ENCODE measurements at places on chromosomes 1 and 21.

- no peak for DNase-seq
These were observed 68.9 kb downstream of the CDC7 start for GRCh38 chr1:91569411-91570119.

DNA sequence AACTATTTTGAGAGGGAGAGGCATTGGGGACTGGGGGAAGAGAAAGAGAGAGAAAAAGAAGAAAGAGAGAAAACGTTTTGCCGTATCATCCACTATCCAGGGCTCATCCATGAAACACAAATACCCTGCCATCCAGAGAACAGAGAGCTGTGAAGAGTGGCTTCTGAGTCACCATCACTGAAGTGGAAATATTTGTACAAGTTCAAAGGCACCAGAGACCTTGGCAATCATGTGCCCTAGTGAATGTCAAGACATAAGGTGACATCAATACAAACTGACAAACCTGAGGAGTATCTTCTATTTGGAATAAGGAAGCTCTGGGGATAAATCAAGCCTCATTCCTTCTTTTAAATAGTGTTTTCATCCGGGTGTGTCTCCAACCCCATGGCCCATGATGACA lies 197.2 kb upstream of the PROX1 start:
- no peak for DNase-seq

DNA sequence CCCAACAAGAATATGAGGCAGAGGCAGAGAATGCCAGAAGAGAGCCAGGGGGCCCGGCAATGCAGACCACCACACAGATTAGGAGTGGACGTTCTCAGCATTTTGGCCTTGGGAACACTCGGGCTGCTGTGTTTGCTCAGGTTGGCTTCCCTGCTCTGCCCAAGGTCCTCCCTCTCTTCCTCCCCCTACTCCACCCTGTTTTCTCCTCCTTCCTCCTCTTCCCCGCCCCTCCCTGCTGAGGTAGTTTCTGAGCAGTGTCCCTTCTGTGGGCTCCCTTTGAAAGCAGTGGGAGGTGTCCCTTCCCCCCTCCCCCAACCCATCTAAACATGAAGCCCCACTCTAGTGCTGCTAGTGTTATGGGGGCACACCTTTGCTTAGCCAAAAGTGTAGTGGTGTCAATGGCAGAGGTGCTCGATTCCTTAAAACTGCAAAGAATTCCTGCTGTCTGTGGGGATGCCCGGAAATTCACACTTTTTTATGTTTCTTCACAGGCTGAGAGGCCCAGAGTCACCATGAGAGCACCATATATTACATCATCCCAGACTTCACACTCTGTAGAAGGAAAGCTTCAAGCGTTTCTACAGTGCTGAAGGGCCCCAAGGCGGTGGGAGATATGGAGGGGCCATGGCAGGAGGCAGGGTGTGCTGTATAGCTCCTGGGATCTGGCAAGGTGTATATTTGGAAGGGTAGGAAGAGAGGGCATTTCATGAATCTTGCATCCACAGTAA lies at the start of gene HHIPL2:
Gene HHIPL2, minus strand, starts transcription at position 161 of the 728 bp plus-strand sequence. Its CDS starts 60 bp downstream, at position 101.
- DNase-seq: no peak

DNA sequence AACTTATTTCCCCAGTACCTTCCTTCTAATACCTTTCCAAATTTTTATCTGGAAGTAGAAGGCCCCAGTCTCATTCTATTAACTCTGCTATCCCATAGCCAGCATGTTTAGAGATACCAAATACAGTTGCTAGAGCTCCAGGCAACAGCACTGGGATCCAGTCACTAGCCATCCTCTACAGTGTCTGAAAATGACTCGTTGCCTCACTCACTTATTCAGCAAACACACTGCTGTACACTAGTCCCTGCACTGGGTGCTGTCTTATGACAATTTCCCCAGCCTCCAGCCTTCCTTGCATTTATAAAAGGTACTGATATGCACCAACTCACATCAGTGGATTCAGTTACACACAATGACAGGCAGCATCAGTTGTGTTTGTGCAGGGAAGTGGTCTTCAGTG lies 179.0 kb downstream of the DSCAM start:
- no peak for DNase-seq

Data from H1 (cell line).